Amniotic stem cell (primary cell): ENCODE measurements at places on chromosomes 13 and 19.
A peak's percentile ranks its signal among the peaks of the same experiment; 100 is the strongest.

DNA sequence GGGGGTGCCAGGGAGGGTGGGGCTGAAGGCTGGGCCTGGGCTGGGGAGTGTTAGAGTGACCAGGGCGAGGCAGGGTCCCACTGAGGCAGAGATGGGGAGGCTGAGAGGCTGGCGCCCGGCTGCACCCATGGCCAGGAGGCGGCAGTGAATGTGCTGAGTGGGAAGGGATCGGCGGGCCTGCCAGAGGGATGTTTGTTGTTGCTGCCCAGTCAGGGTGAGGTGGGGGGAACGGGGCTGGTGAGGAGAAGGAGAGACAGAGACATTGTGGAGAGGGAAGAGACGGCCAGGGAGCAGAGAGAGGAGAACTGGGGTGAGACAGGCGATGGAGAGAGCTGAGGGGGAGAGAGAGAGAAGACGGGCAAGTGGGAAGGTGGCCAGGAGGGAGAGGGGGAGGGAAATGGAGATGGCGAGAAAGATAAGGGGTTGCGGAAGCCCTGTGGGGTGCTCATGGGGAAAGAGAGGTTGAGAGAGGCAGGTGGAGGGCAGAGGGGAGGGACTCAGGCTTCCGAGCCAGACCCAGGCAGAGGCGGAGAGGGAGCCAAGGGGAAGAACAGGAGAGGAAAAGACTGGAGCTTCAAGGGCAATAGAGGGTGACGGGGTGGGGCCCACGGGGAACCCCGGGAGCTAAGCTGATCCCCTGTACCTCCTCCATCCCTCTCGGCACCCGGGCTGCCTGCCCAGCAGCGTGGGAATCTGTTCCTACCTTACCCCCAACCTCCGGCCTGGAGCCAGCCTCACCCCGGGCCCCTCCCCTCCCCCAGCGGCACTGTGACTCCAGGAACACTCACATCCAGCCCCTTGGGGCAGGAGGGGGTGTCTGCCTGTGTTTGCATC is 690 bp upstream of the B3GNT8 start:
- DNase-seq: no peak

GRCh38 chr19:12664406-12665280 is 1.9 kb downstream of the MAN2B1 start:
- DNase-seq: no peak

DNA sequence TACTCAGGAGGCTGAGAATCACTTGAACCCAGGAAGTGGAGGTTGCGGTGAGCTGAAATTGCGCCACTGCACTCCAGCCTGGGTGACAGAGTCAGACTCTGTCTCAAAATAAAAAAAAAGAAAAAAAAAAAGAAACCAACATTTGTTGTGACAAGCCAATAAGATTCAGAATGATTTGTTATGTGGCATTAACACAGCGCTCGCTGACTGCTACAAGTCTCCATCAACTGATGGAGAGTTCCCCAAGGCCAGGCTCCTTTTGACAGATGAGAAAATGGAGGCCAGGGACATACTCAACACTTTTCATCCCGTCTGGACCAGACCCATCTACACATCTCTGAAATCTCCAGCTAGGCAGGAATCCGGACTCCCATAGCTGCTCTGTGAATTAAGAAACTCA is 48.7 kb upstream of the PTPRS start:
- no peak for DNase-seq

DNA sequence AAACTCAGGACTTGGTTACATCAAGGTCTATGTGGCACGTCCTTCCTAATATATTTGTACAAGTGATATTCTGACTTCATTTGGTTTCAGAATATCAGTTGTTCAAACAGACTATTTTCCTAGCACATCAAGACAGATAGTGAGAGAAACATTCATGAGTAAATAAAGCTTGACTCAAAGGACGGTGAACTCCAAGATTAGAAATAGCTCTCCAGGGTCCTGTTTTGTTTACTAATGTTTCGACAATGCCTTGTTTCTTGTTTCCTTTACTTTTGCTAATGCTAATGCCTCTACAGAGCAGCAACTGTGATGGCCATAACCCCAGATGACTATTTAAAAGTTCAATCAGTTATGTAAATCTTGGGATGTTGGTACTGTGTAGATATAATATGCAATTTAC is 313.9 kb downstream of the KLF12 start:
- DNase-seq: no peak

- no peak for DNase-seq
These were observed 10.7 kb downstream of the TPGS1 start for GRCh38 chr19:517721-518597.

DNA sequence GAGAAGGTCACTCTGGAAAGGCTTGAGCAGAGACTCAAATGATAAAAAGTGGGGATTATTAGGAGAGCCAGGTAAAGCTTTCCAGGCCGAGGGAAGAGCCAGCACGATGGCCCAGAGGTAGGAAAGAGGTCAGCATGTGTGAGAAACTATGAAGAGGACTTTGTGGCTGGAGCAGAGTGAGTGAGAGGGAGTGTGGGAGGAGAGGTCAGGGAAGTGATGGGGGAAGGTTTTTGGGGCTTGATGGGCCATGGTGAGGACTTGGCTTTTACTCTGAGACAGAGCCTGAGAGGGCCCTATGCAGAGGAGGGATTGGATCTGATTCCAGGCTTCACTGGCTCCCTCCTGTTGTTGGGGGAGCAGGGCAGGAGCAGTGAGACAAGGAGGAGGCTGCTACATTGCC is 5.3 kb downstream of the CATSPERG start:
- no peak for DNase-seq

GRCh38 chr13:106083620-106084350 is 451.7 kb downstream of the EFNB2 start:
- peak; percentile 0 for DNase-seq

- DNase-seq: peak; percentile 30
These were observed 240.3 kb downstream of the LMO7 start for GRCh38 chr13:75876142-75877050.

DNA sequence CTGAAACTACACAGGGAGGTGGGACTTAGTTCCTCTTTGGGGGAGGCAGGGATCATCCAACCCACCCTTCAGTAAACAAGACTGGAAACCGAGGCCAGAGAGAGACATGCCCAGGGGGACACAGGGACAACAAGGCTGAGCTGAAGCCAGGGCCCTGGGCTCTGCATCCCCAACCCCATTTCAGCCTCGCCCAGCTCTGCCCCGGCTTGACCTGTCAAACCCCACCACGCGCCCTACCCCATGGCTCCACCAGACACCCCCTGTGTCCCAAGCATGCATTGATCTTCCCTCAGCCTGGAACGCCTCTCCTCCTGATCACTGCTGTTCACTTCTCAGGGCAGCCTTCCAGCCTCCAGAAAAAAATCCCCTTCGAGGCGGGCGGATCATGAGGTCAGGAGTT is 2.0 kb upstream of the APC2 start:
- DNase-seq: no peak

- DNase-seq: no peak
These were observed 29.7 kb downstream of the OLFM2 start for GRCh38 chr19:9906475-9907087.

- no peak for DNase-seq
These were observed 45.0 kb upstream of the TDRD3 start for GRCh38 chr13:60351855-60352615.

DNA sequence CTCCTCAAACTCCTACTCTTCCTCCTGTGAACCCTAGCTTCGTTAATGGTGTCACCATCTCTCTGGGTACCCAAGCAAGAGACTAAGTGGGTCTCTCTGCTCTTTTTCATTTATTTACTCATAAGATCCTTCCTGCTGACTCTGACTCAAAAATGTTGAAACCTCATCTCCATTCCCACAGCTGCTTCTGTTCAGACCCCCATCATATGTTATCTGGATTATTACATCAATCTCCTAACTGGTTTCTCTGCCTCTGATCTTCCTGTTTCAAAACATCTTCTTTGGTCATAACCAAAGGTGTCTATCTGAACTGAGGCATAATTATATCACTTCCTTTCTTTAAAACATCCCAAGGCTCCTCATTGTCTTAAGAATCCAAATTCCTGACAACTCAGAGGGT is 2.0 kb upstream of the MEDAG start:
- no peak for DNase-seq

DNA sequence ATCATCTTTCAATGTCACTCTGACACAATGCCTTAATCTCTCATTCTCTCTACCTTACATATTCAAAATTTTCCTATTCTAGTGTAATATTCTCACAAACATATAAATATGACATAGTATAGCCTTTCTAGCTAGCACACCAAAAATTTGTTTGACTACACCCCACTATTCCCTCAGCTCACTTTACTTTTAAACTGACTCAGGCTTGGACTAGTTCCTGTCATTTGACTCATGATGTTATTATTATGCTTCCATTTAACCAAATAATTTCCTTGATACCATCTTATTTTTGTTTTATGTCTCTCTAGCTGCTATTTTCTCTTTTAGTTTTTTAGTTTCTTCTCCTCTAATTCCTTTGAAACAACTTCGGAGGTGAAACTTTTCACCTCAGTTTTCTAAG is 1745.6 kb upstream of the PCDH20 start:
- no peak for DNase-seq

DNA sequence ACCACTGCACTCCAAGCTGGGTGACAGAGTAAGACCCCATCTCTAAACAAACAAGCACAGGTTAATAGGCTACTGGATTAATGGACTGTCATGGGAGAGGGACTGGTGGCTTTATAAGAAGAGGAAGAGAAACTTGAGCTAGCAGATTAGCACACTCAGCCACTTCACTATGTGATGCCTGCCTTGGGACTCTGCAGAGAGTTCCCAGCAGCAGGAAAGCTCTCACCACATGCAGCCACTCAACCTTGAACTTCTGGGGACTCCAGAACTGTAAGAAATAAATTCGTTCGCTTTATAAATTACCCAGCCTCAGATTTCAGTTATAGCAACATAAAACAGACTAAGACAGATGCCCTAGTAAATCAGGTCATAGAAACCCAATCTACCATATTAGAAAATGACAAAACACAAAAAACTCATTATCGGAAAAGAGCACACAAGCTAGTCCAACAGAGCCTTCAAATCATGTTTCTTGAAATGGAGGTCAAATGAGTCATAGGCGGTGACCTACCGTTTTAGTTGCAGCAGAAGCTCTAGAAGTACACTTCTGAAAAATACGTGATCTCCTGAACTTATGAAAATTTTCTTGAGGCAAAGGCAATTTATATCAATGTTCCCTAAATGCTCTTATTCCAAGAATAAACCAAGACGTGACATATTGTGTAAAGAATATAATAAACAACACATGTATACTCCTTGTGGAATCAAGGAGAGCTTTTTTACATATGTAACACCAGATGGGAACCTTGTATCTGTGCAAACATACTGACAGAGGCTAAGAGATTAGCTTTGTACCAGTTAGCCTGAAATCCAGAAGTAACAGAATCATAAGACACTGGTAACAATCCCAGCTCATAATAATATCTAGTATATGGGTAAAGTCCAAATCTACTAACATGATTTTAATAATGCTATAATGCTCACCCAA is 340.9 kb upstream of the SGCG start:
- DNase-seq: no peak

- no peak for DNase-seq
These were observed 5.8 kb downstream of the TFPT start for GRCh38 chr19:54109651-54110050.

GRCh38 chr19:934865-935479 is 9.1 kb downstream of the ARID3A start:
- DNase-seq: no peak

- DNase-seq: no peak
These were observed 336.5 kb downstream of the FOXO1 start for GRCh38 chr13:40329781-40330485.

- no peak for DNase-seq
These were observed 2.7 kb downstream of the ING1 start for GRCh38 chr13:110716247-110716515.

DNA sequence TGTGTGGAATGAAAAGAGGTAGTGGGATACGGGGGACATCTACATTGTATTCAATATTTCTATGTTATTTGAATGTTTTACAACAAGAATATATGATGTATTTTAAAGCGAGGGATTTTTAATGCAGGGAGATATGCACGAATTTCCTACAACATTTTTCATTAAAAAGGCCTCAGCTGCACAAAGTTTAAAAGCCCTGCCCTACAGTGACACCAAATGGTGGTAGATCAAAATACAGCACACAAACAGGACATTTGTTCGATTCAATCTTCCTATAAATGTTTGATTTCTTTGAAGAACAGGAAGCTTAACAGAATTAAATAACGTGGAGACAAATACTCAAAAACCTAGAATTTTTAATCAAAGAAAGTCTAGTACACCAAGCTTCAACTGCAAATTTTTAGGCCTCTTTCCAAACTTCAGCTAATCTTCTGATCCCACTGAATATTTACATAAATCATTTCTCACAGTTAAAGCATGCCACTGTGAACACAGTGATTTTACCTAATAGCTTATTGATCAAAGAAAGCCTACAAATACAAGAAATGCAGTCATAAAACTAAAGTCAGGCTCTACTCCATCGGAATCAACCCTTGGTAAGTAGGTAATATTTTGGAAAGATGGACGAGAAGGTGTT is 257.2 kb downstream of the DIAPH3 start:
- peak; percentile 21 for DNase-seq

GRCh38 chr13:102914339-102914930 is 68.6 kb downstream of the ERCC5 start:
- no peak for DNase-seq

GRCh38 chr13:28817204-28817603 is 2.9 kb upstream of the MTUS2 start:
- DNase-seq: no peak

GRCh38 chr13:57948884-57949283 is 317.3 kb downstream of the PCDH17 start:
- no peak for DNase-seq

DNA sequence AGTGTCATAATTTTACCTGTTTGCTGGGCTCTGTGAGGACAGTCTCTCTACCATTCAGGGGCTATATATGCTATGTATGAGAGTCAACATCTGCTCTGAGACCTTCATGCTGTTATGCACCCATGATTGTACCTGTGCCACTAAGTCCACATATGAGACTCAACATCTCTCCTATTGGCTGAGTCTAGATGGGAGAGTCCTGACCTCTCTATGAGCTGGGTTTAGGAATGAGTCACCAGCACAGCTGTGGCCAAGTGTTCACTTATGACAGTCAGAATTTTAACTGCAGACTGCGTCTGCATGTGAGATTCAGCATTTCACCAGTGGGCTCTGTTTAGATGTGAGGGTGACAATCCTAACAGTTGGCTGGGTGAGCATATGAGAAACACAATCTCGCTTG is 49.5 kb downstream of the ZNF729 start:
- DNase-seq: no peak

DNA sequence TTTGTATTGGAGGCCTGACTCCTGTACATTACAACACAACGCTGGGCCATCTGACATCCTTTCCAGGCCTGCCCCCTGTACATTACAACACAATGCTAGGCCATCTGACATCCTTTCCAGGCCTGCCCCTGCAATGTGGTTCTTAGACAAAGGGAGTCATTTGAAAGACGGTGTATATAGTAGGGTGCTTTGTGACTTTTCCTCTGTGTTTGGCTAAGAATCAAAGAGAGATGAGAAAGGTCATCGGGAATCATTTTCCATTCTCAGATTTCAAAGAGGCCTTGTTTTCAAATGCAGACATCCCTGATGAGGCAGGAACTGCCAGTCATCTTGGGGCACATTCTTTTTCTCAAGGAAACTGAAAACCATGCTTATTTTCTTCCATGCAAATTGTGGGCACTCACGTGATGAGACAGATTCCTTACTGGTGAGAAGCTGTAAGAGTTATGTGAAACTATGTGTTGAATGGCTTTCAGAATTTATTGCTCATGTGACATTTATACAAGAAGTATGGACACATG is 551.6 kb downstream of the MYO16 start:
- DNase-seq: peak; percentile 72

GRCh38 chr13:111880185-111880584 is 186.8 kb upstream of the SOX1 start:
- DNase-seq: no peak
